ENCODE measurements at places on chromosomes 6 and 20.
A peak's percentile ranks its signal among the peaks of the same experiment; 100 is the strongest.

DNA sequence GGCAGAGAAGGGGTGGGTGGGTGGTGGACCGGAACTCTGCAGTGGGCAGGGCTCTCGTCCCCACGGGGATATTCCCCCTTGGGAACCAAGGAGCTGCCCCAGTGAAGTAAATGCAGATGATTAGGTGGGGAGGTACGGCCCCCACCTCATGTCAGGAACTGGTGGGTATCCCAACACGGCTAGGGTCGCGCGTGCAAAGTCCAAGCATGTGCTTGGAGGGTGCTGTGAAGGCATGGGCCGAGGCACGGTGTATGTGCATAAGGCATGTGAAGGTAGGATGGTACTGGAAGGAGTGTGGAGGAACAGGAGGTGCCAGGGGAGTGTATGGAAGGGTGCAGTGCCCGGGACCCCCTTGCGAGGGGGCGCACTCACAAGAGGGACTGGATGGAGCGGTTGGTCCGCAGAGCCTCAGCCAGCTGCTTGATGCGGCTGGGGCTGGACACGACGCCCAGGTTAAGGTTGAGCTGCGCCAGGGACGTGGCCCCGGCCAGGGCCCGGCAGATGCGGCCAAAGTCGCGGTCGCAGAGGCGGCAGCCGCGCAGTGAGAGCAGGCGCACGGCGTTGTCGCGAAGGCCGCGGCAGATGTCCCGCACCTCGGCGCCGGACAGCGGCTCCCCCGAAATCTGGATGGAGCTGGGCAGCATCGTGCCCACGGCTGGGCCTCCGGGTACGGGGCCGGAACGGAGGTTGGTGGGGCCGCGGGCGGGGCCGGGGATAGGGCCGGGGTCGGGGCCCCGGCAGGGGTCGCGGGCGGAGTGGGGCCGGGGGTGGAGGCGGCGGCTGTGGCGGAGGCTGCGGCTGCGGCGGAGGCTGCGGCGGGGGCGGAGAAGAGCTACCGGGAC, 783 bp downstream of the LRRC73 start:
- no peak for DNase-seq

- peak; percentile 41 for DNase-seq
Measured at GRCh38 chr6:46042355-46042999, 26.8 kb upstream of the CLIC5 start.

- no peak for DNase-seq
Measured at GRCh38 chr6:148169706-148170105, 172.9 kb upstream of the SASH1 start.

GRCh38 chr20:38927902-38928578, 1.8 kb downstream of the FAM83D start:
- no peak for DNase-seq

GRCh38 chr6:132893772-132894490, 79.6 kb downstream of the RPS12 start:
- no peak for DNase-seq

GRCh38 chr6:93604951-93605350, 185.6 kb upstream of the EPHA7 start:
- no peak for DNase-seq

DNA sequence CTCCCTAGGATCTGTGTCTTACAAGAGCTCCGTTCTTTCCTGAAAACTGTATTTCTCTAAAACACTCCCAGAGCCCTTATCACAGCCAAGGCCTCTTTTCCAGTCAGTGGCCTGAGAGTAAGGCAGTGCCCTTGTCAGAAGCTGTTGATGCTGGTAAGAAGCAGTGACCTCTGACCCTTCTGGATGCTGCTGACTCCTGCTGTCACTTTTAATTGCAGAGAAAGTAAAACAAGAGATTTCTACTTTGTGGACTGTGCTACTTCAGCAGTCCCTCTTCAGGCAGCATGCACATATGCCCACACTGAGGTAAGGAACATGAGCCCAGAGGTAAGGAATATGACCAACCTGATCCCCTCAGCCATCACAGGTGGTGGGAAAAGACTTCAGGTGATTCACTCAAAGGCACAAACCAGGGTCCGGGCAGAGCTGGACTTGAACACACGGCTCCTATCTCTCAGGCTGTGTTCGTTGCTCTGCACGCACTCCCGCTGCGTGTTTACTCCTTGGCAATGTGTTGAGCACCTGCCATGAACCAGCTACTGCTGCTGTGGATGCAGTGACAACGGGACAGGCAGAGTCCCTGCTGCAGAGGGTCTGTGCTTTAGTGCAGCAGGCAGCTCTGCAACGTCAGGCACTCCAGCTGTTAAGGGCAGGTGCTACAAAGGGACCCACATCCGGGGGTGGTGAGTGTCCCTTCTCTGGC, 201.9 kb upstream of the CST7 start:
- no peak for DNase-seq

DNA sequence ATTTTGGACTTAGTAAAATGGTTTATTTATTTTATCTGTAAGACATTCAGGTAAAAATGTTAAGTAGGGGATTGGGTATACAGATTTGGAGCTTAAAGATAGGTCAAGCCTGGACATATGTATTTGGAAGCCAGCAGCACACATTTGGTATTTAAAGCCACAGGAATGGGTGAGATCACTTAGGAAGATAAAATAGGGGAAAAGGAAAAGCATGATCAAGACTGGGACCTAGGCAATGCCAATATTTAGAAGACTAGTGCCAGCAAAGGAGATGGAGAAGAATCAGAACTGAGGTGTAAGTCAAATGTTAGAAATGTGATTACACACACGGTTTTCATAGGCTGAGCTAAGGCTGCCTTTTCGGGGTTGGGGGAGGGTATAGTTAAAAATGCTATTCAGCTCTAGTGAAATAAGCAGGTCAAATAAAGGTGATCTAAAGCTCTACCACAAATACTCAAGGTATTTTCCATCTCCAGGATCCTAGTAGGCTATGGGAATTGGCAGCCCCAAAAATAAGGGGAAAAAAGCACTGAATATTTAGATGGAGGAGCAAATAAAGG, 20.6 kb downstream of the SLC2A12 start:
- no peak for DNase-seq

DNA sequence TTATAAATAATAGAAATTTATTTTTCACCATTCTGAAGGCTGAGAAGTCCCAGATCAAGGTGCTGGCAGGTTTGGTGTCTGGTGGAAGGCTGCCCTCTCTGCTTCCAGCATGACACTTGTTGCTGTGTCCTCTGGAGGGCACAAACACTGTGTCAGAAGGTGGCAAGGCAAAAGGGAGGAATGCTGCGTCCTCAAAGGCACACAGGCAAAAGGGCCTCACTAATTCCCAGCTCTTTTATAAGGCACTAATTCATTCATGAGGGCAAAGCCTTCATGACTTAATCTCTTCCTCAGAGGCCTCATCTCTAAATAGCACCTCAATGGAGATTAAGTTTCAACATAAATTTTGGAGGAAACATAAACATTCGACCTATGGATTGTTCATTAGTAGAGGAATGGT, 209.5 kb upstream of the SMLR1 start:
- no peak for DNase-seq

GRCh38 chr20:17645546-17646208, 36.4 kb downstream of the RRBP1 start:
- DNase-seq, result peak; percentile 56

- peak; percentile 85 for DNase-seq
Measured at GRCh38 chr6:151497905-151498304, 4.1 kb downstream of the CCDC170 start.

DNA sequence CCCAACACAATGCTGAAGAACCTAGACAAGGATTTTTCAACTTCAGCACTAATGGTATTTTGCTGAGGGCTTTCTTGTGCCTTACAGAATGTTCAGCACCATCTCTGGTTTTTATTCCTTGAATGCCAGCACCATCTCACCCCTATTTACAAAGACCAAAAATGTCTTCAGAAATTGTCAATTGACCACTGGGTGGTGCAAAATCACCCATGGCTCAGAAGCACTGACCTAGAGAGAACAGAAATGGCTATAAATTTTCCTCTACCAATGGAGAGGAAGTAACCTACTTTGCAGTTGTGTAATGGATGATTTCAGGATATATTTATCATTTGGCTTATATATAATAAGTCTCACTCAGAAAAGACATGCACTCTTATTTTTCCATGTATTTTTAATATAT, 431.0 kb upstream of the IRAK1BP1 start:
- peak; percentile 68 for DNase-seq

DNA sequence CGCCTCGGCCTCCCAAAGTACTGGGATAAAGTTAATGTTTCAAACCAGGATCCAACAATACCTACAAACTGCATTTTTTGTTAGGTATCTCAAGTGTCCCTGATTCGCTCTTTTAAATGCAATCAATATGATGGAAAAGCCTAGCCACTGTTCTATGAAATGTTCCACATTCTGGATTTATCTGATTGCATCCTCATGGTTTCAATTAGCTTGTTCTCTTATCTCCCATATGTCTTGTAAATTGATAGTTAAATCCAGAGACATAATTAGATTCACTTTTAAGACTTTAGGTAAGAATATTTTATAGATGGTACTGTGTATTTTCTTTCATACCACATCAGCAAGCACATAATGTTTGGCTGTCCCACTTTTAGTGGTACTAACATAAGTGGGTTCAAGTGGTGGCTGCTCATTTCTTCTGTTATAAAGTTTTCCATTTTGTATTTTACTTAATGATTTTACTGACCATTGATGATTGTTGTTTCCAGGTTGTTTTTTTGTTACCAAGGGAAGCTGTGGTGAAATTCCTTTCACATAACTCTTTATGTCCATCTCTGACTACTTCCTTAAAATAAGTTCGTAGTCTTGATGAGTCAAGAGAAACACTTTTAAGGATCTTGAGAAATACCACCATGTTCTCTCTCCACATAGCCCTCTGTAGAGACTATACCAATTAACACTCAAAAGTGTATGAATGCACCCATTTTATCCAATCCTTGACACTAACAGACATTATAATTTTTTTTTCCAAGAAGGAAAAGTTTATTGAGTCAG, 40.5 kb downstream of the RNGTT start:
- DNase-seq, result peak; percentile 96

- no peak for DNase-seq
Measured at GRCh38 chr6:136737871-136738691, 54.2 kb downstream of the MAP3K5 start.

- DNase-seq, result peak; percentile 7
Measured at GRCh38 chr20:43508604-43509040, 1.1 kb downstream of the L3MBTL1 start.

GRCh38 chr20:60667641-60668040, 584.4 kb upstream of the CDH4 start:
- no peak for DNase-seq

- no peak for DNase-seq
Measured at GRCh38 chr20:25538838-25539665, 46.3 kb downstream of the NINL start.

- DNase-seq, result no peak
Measured at GRCh38 chr6:50853939-50854338, 35.3 kb downstream of the TFAP2B start.

DNA sequence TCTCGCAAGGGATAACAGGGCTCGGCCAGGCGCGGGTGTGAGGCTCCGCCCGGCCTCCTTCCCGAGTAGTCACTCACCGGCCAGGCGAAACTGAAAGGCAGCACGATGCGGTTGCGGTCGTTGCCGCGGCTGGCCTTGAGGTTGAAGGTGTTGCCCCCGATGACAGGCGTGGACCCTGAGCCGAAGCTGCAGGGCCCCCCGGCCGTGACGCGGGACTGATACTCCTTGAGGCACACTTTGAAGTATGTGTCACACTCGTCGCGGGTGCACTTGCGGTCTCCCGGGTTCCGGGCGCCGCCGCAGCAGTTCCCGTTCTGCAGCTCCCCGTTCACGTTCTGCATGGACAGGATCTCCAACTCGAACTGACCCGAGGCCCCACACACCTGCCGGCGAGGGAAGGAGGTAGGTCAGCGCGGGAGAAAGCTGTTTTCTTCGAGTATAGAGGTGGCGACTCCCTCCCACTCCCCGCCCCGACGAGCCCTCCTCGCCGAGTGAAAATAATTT, 1.1 kb downstream of the JAG1 start:
- peak; percentile 34 for DNase-seq

DNA sequence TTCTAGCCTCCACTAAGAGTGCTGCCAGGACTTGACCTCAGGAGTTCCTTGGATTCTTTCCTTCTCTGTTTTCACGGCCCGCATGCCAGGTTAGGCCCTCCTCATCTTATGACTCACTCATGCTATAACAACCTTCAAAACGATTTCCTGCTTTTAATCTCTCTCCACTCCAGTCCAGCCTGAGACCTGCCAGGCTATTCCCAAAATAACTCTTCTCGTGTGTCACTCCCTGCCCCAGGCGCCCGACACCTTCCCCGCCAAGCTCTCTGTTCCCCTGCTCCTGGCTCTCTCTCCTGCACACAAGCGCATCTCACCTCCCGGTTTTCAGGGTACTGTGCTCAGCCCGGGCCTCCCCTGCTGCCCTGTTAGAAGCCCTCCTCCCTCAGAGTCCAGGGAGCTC, 64.1 kb upstream of the RPS6KA2 start:
- no peak for DNase-seq

GRCh38 chr6:20509212-20509611, 25.0 kb upstream of the CDKAL1 start:
- DNase-seq, result no peak

DNA sequence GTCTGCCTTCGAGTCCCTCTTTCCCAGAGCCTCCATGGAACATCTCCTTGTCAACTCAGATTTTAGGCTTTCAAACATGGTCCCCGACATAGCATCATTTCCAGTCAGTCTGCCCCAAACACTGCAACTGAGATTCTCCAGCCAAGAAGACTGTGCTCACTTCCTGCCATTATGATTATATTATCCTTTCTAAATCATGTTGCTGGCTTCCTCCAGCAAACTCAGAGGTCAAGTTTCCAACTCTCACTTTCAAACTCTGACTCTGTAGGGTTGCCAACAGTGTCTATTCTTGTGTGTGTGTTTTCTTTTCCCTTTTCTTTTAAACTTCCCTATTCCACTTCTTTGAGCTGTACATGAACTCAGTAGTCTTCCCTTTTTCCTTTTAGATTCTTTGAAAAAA, 61.2 kb upstream of the TRAF3IP2 start:
- peak; percentile 29 for DNase-seq

- DNase-seq, result no peak
Measured at GRCh38 chr6:53179961-53180651, 31.5 kb upstream of the GCM1 start.

DNA sequence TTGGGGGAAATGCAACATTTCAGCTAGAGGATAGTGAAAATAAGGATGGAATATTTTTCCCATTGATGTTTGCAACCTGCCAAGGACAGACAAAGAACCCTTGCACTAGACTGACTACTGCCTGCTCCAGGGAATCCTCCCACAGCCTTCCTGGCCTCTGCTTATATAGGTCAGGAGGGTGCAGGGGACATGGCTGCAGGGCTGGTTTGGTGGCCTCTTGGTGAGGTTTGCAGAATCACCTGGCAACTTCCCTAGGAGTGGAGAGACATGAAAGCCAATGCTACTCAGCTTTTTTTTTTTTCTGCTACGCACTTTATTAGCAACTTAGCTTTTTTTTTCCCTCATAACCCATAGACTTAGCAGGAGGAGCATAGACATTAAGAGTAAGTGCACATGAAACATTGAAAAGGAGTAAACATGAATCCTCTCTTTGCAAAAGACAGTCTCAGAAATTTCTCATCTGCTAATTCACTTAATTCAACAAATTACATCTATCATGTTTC, 39.8 kb upstream of the CDYL start:
- no peak for DNase-seq

GRCh38 chr6:147821295-147821897, 312.9 kb downstream of the SAMD5 start:
- no peak for DNase-seq

All from MV-4-11 (cell line).